ENCODE measurements at places on chromosomes 11 and 22.

- DNase-seq, result no peak
Observed at GRCh38 chr11:31822927-31823643, 12.0 kb upstream of the PAX6 start.

DNA sequence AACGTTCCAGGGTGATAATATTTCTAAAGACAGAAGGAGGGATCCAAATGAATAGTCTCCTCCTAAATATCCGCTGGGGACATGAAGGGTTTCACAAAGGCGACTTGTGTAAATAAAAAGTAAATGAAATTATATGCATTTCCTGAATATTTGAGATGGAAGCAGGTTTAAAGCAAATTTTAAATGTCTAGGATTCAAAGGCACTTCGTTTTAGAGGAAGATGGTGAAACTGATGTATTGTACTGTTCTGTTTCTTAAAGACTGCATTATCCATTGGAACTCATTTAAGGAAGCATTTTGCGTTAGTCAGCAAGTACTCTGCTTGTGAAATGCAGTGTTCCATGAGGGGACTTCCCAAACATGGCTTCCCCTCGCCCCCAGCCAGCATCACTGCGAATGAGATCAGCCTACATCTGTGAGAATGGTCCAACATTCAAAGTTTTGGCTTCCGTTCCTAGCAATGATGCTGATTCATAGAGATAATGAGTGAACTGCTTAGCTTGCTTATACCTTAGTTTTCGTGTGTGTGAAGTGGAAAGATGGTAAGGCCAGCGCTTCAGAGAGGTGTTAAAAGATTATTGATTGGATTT, 1.5 kb downstream of the RAB39A start:
- DNase-seq, result peak; percentile 9

- no peak for DNase-seq
Observed at GRCh38 chr11:33638608-33639007, 62.0 kb downstream of the C11orf91 start.

- DNase-seq, result no peak
Observed at GRCh38 chr11:61764606-61765260, 12.3 kb downstream of the MYRF start.

DNA sequence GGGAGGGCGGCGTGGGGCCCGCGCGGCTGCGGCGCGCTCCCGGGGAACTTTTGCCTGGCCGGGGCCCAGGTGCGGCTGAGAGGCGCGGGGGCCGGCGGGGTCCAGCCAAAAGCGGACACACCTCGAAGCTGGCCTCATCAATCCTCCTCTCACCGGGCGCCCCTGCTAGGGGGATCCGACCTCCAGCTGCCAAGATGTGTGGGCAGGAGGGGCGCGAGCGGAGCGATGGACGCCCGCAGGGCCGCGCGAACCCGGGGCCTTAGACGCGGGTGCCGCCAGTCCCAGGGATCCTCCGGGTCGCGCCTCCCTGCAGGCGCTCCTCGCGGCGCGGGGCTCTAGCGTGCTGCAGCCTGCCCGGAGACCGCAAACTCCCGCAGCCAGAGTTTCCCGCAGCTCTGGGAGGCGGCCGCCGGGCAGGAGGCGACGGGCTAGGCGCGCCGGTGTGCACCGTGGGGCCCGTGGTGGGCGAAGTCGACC, 785 bp downstream of the IGSF9B start:
- no peak for DNase-seq

- no peak for DNase-seq
Observed at GRCh38 chr11:8038393-8038792, 42.6 kb upstream of the TUB start.

- DNase-seq, result no peak
Observed at GRCh38 chr11:18471995-18472394, 16.3 kb downstream of the LDHAL6A start.

- no peak for DNase-seq
Observed at GRCh38 chr22:35517769-35518530, 22.7 kb upstream of the RASD2 start.

- DNase-seq, result no peak
Observed at GRCh38 chr11:84117394-84117793, 831.2 kb upstream of the CCDC90B start.

- DNase-seq, result no peak
Observed at GRCh38 chr22:44719586-44720368, 17.8 kb downstream of the PRR5 start.

DNA sequence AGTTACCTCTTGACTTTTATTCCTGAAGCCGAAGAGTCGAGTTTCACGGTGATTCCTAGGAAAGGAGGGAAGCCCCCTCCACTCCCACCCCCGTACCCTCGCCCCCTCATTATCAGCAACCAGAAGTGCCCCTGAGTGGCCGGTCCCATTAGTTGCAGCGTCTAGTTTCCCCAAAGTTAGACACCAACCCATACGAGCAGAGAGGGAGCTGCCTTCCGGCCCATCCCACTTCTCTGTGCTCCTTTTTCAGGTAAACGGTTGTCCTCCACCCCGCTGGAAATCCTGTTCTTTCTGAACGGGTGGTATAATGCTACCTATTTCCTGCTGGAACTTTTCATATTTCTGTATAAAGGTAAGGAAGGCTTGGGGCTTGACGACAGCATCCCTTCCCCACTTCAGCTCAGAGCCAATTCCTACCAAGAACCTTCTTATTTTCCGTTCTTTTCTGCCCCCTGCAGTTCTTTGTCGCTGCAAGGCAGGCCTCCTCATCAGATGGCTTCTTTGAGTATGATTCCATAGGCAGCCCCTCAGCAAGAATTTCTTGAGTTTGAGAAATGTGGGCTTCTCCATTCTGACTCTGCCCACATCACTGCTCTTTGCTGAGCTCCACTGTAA, 701 bp downstream of the TMEM216 start:
- no peak for DNase-seq

- no peak for DNase-seq
Observed at GRCh38 chr11:112963368-112963955, 2.2 kb downstream of the NCAM1 start.

GRCh38 chr11:118046051-118046963, 30.6 kb upstream of the TMPRSS4 start:
- no peak for DNase-seq
